ENCODE measurements at places on chromosomes 11 and 22.

GRCh38 chr11:119983240-119983732 is 154.6 kb downstream of the TRIM29 start:
- no peak for DNase-seq

DNA sequence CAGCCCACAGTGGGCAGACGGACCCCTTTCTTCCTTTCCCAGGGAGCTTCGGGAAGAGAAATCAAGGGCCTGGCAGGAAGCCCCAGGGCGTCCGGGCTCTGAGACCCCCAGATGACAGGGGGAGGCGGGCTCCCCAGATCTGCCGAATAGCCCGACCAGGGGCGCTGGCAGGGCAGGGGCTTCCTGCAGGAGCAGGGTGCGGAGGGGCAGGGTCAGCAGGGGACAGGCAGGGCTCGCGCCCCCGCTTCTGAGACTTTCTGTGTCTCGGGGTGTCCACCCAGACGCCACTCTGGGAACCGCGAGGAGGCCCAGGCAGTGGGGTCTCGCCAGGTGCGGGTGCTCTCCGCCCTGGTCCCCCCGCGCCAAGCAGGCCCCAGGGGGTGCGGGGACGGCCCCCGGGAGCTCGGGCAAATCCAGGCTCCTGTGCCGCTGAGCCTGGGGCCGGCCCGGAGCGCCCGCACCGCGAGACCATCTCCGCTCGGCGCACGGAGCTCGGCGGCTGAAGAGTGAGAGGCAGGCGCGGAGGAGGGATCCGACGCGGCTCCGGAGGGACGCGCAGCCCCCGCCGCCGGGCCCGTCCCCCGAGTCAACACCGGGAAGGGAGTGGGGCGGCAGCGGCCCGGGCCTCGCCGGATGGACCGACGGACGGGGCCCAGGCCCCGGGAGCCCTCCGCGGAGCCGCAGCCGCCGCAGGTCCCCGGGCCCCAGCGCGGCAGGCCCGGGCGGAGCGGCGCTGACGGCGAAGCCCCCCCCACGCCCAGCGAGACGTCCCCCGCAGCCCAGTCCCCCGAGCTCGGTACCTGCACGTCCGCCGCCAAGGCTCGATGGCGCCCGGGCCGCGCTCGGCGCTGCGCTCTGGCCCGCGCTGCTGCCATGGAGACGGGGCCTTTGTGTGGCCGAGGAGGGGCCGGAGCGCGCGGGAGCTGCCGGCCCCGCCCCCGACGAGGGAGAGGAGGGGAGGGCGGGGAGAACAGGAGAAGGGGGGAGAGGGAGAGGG is at the start of gene PLXNB2:
Gene PLXNB2, minus strand, starts transcription at position 894 of the 997 bp plus-strand sequence. CDS start 17,062 bp downstream, outside the sequence.
- DNase-seq, result no peak

- DNase-seq, result no peak
Observed at GRCh38 chr11:117830072-117830471, 5.5 kb upstream of the FXYD2 start.

- DNase-seq, result no peak
Observed at GRCh38 chr22:35381424-35382009, 621 bp downstream of the HMOX1 start.

GRCh38 chr11:81915045-81915444 is 818.6 kb downstream of the FAM181B start:
- DNase-seq, result no peak

Data from stimulated activated CD4-positive, alpha-beta T cell treated with anti-CD3 and anti-CD28 coated beads, TNF-alpha, amount 100 ng/mL, for 1 hour (primary cell).